Dermis microvascular lymphatic vessel endothelial cell (primary cell): ENCODE measurements at places on chromosomes 3 and 15. TPM values are rescaled to one million over a fixed set of nuclear protein-coding genes. Genes with fewer than 3 reads are reported as not detected.

RTP1 gene
- total RNA-seq, result not detected in 2 replicates

ADAMTS17 gene
- total RNA-seq, result under 0.01 and 0.13 TPM in 2 replicates

MEGF11 gene
- total RNA-seq, result not detected in 2 replicates

SEMA6D gene
- 0.39 and 1.5 TPM in 2 replicates for total RNA-seq

CKMT1B gene
- total RNA-seq, result not detected in 2 replicates

LRRK1 gene
- 5.9 and 6.6 TPM in 2 replicates for total RNA-seq

CCRL2 gene
- total RNA-seq, result 1.3 TPM in 2 replicates

TP63 gene
- total RNA-seq, result under 0.01 TPM in 1 of 2 replicates, not detected in the other

PPP1R14D gene
- total RNA-seq, result not detected in 2 replicates

PFKFB4 gene
- total RNA-seq, result 0.76 and 1.3 TPM in 2 replicates

TICRR gene
- total RNA-seq, result 1.5 and 2.7 TPM in 2 replicates

ACTRT3 gene
- 1.7 and 2.0 TPM in 2 replicates for total RNA-seq

SNX1 gene
- total RNA-seq, result 33.4 and 47.5 TPM in 2 replicates

MORC1 gene
- not detected in 2 replicates for total RNA-seq

CLSTN2 gene
- under 0.01 and 0.13 TPM in 2 replicates for total RNA-seq

CD200 gene
- 3.2 and 11.8 TPM in 2 replicates for total RNA-seq

SNTN gene
- total RNA-seq, result not detected in 2 replicates

DNAJC19 gene
- total RNA-seq, result 25.2 and 30.3 TPM in 2 replicates

APBA2 gene
- total RNA-seq, result 22.7 and 44.4 TPM in 2 replicates

CDHR4 gene
- not detected in 2 replicates for total RNA-seq

GOLGA8N gene
- 0.39 and 1.0 TPM in 2 replicates for total RNA-seq

GPR27 gene
- not detected in 2 replicates for total RNA-seq

P2RY1 gene
- 0.38 and 0.51 TPM in 2 replicates for total RNA-seq
